ENCODE measurements at places on chromosomes 4 and X.

DNA sequence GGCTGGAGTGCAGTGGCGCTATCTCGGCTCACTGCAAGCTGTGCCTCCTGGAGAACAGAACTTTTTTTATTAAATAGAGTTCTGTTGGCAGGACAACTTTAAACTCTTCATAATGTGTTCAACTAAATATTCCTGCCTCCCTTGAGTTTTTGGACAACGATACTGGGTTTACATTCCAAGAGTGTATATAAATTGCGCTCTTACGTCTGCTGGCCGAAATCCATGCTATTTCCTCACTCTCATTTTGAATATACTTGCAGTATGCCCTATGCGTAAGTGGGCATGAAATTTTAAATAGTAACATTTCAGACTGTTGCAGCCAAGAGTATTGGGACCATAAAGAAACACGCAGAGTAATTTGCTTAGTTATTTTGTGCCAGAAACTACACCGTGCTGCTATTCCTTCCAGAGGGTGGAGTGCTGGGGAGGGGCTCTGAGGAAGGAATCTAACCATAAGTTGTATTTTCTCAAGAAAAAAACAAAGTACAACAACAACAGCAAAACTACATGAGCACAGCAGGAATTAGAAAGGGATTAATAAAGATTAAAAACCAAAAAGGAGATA, 480.0 kb downstream of the NLGN4X start:
- DNase-seq: no peak

DNA sequence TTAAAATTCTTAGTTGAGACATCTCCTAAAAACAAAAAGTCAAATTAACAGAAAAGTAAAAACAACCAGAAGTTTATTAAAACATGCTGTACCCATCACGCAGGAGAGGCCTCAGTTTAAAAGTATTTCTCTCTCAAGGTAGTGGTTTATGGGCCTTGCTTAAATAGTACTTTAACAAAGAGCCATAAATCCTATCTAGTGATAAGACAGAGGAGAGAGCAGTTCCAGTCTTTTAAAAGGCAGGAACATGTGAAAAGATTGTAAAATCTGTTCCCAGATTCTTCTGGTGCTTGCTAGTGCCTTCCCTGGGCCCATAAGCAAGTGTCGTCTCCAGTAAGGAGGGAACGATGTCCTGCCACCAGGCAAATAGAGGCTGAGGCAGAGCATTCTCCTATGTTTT, 476.3 kb upstream of the ADGRL3 start:
- no peak for DNase-seq

- no peak for DNase-seq
These were observed 335.5 kb downstream of the ZNF674 start for GRCh38 chrX:46209768-46210167.

DNA sequence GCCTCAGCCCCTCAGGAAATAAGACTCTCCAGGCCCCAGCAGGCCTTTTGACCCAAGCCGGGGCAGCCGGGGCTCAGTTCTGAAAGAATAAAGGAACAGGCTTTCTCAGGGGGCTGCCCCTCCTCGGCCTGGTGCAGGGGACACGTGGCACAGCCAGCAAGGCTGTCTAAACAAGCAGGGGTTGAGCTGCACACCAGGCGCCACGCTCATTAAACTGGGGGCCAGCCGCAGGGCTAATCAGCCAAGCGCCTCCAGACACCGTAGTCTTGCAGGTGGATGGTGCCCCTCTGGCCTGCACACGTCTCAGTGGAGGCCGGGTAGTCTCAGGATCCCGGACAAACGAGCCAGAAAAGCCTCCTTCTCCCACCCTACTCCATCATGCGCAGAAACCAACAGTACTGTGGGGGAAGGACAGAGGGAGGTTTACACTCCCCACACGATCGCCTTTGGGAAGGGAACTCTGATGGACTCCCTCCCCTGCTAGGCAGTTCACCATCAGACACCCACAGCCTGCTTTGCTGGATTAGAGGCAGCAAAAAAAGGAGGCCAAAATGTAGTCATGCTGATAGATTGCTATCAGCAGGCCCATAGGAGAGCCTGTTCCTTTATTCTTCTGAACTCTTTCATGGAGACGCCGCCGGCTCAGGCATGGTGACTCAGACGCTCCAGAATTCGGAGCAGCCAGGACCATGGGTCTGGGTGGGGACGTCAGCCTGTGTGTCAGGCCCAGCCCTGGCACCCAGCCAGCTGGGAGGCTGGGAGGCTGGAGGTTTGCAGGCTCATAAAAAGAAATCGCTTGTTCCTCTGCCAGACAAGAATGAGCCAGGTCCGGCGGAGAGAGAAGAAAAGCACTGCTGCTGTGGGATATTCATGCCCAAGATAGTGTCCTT, 342.4 kb downstream of the BCOR start:
- no peak for DNase-seq

DNA sequence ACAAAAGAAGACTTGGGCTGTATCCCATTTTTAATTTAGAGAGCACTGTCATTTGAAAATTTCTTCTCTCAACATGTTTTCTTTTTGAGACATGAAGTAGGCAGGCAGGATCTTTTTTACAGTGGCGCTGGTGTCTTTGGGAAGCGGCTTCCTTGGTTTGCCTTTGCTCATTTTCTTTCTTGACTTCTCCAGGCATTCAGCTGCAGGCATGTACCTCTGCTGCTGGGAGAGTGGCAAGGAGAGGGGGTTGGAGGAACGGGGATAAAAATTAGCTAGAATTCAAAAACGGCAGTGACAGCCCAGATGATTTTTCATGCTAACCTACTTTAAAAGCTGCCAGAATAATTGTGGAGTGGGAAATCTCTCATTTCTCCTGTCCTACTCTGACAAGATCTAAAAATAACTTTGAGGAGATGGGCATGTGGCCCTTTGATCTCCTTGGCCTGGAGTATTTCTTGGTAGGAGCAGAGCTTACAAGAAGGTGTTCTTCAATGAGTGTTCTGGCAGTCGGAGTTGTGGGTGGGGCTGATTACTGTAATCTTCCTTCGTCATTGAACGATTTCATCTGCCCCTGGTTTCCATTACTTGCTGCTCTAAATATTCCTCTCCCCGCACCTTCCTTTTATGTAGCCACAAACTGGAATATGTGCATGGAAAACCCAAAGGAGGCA, 54.8 kb downstream of the TBL1X start:
- no peak for DNase-seq

GRCh38 chr4:74682567-74683359, 111.6 kb downstream of the BTC start:
- DNase-seq: no peak

DNA sequence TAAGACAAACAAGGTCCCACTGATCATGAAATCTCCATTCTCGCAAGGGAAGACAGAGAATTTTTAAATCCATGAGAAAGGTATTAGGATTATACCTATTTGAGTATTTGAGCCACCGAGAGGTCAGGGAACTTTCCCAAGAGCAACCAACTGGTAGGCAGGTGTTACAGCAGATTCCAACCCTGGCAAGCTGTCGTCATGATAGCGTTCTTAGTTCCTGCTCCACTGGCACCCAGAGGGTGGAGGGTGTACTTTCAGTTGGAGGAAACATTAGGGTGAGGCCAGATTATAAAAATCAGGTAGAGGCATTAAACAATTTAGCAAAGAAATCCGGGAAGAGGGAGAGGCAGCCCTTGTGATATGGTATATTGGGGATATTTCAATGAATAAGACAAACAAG, 23.3 kb downstream of the COQ2 start:
- DNase-seq: no peak

GRCh38 chrX:97797076-97797475, 913.4 kb downstream of the RPA4 start:
- DNase-seq: no peak
